ENCODE measurements at places on chromosomes 5 and 9. TPM values are rescaled to one million over a fixed set of nuclear protein-coding genes. Genes with fewer than 3 reads are reported as not detected.
A peak's percentile ranks its signal among the peaks of the same experiment; 100 is the strongest.

The NUDCD2 gene
- 58.6 TPM for total RNA-seq

The PCDHB4 gene
- 0.26 TPM for total RNA-seq

- no peak overlapping the region for H3K27ac ChIP-seq
- no peaks in the 10 kb centered on the region for H3K27me3 ChIP-seq
- H3K4me3 ChIP-seq: no peak overlapping the region
- H3K36me3 ChIP-seq: peaks cover 2% of the 10 kb centered on the region
These were observed 43.4 kb upstream of the KIAA1958 start for GRCh38 chr9:112443200-112443599.

- no peaks in the 10 kb centered on the region for H3K27me3 ChIP-seq
- H3K27ac ChIP-seq: peak overlapping the region; percentile 82
- no peak for DNase-seq
- H3K36me3 ChIP-seq: peaks cover 4% of the 10 kb centered on the region
These were observed 644 bp downstream of the TSC1 start for GRCh38 chr9:132943651-132944293.

- peak overlapping the region; percentile 69 for H3K27ac ChIP-seq
- H3K36me3 ChIP-seq: no peaks in the 10 kb centered on the region
- no peaks in the 10 kb centered on the region for H3K27me3 ChIP-seq
These were observed 1075.9 kb downstream of the NR2F1-AS1 start for GRCh38 chr5:92505145-92505544.

GRCh38 chr5:10469253-10470050 lies 27.8 kb downstream of the ROPN1L start:
- no peaks in the 10 kb centered on the region for H3K27me3 ChIP-seq
- DNase-seq: no peak
- H3K36me3 ChIP-seq: no peaks in the 10 kb centered on the region
- H3K27ac ChIP-seq: no peak overlapping the region
- peaks cover 13% of the 10 kb centered on the region for H3K4me1 ChIP-seq
- no peak overlapping the region for H3K4me3 ChIP-seq

GRCh38 chr9:104850786-104851545 lies 77.0 kb downstream of the ABCA1 start:
- H3K27ac ChIP-seq: no peak overlapping the region
- H3K27me3 ChIP-seq: no peaks in the 10 kb centered on the region
- DNase-seq: no peak
- no peaks in the 10 kb centered on the region for H3K36me3 ChIP-seq

- H3K36me3 ChIP-seq: no peaks in the 10 kb centered on the region
- H3K27ac ChIP-seq: no peak overlapping the region
- H3K4me3 ChIP-seq: peak overlapping the region; percentile 3
- peaks cover 4% of the 10 kb centered on the region for H3K27me3 ChIP-seq
These were observed 38.8 kb downstream of the CARTPT start for GRCh38 chr5:71757590-71758543.

- no peak overlapping the region for H3K4me3 ChIP-seq
- H3K36me3 ChIP-seq: no peaks in the 10 kb centered on the region
- no peak overlapping the region for H3K27ac ChIP-seq
- no peak for DNase-seq
These were observed 483.0 kb downstream of the EBF1 start for GRCh38 chr5:158616707-158617106.

The MPDZ gene
- 16.6 TPM for total RNA-seq

DNA sequence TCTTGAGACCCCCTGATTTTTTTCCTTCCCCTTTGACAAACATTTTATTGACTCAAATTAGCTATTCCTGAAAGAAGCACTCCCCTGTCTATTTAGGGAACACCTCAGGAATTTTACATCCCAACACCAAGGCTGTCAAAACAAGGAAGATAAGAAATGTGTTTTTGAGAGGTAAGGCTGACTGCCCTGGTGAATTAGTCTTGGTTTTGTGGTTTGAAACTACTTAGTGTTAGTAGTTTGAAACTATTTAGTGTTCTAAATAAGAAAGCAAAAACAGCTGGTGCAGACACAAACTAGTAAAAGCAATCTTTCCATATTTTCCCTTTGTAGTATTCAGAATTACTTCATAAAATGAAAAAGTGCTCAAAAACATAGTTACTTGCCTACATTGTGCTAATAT lies 120.7 kb downstream of the PCSK1 start:
- no peaks in the 10 kb centered on the region for H3K4me1 ChIP-seq
- H3K36me3 ChIP-seq: no peaks in the 10 kb centered on the region
- H3K27ac ChIP-seq: no peak overlapping the region
- no peaks in the 10 kb centered on the region for H3K27me3 ChIP-seq
- DNase-seq: no peak
- H3K4me3 ChIP-seq: no peak overlapping the region

DNA sequence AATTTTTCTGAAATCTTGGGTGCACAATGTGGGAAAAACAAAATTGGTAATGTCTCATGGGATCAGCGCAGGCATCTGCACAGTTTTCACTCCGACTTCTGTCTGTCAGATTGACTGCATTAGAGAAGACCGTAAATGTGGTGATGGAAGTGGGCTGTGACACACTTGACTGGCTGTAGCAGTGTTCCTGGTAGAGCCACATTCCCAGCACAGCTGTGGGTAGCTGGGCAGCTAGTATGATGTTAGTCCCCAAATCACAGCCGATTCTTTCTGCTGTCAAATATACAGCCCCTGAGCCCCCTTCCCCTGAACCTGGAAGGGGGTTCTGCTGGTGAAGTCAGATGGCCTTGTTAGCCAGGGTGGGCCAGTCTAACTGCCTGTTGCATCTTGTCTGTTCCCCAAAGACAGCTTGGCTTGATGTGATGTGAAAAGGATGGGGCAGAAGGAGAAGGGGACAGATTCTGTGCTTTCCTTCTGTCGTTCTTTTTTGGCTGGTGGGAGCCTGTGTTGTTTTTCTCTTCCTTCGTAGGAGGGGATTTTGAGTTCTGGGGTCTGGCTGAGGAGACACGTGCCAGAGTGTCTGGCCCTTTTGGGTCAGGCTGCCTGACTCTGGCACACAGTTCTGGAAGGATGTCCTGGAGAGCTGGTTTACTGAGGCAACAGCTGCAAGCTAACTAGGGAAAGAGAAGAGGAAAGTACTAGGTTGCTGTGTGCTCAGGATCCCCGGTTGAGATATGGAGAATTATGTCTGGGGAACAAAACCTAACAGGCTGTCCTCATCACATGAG lies 66.4 kb upstream of the SPRY4 start:
- DNase-seq: no peak
- no peaks in the 10 kb centered on the region for H3K27me3 ChIP-seq
- no peak overlapping the region for H3K4me3 ChIP-seq
- H3K27ac ChIP-seq: no peak overlapping the region
- H3K4me1 ChIP-seq: peaks cover 12% of the 10 kb centered on the region

DNA sequence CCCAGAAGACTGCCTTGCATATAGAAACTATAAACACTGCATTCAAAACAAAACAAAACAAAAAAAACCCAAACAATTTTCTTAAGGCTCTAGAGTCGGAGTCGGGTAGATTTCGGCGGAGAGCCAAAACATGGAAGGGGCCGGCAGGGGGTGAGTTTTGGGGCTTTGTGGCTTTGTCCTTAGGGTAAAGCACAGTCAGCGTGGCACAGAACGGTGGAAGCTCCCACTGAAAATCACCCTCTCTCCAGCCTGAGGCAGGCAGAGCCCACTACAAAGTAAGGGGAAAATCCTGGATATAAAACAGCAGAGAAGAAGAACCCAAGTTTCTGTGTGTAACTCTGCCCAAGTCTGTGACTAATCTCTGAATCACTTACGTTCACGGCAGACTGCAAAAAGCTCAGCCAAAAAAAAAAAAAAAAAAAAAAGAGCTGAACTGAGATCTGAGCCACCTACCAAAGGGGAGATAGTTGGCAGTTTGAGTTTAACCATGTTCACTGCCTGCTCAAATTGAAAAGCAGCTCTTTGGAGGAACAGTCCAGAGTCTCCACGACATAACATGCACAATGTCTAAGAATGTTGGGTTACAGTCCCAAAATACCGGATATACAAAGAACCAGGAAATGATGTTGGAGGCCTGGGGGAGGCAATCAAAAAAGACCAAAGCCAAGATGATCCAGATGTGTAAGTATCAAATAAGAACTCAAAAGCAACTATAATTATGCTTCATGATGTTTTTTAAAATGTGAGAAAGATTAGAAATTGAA lies 26.6 kb upstream of the OR2K2 start:
- peaks cover 3% of the 10 kb centered on the region for H3K4me1 ChIP-seq
- H3K36me3 ChIP-seq: 0 out of 2 replicates have a peak, but pooled peaks cover 2% of the 10 kb centered on the region
- DNase-seq: peak; percentile 52
- H3K27ac ChIP-seq: peak overlapping the region; percentile 44
- H3K4me3 ChIP-seq: no peak overlapping the region
- no peaks in the 10 kb centered on the region for H3K27me3 ChIP-seq

The SPINK1 gene
- 3.0 TPM for total RNA-seq

GRCh38 chr5:1634337-1634661 lies 110.5 kb upstream of the LPCAT1 start:
- H3K36me3 ChIP-seq: no peaks in the 10 kb centered on the region
- H3K27ac ChIP-seq: peak overlapping the region; percentile 84
- no peak for DNase-seq
- peak overlapping the region; percentile 63 for H3K4me3 ChIP-seq
- no peaks in the 10 kb centered on the region for H3K27me3 ChIP-seq

The EFNA5 gene
- 30.5 TPM for total RNA-seq

DNA sequence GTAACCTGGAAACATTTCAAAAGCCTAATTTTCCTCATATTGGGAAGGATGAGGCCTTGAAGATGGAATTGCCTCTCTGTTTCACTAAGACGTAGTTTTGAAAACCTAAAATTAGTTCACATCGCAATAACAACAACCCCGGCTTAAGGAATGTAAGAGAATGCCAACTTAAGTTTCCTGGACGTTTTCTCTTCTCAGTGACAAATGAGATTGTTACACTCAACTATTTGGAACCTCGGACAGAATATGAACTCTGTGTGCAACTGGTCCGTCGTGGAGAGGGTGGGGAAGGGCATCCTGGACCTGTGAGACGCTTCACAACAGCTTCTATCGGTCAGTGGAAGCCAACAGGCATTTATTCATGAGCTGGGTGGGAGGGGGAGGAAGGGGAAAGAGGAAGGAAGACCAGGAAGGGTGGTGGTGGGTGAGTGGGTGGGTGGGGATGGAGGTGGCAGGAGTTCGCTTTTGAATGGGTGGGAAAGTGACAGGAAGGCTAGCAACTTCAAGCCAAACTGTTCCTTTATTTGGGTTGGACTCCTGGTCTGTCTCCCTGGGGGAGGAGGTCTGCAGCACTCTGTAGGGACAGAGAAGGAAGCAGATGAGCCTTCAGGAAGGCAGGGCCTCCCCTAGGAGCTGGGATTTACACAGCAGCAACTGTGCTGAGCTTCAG lies 83.4 kb downstream of the TEK start:
- no peak overlapping the region for H3K27ac ChIP-seq
- H3K36me3 ChIP-seq: no peaks in the 10 kb centered on the region
- H3K27me3 ChIP-seq: no peaks in the 10 kb centered on the region
- H3K4me1 ChIP-seq: no peaks in the 10 kb centered on the region

The GSN gene
- 278 TPM for total RNA-seq

The MAMDC4 gene
- total RNA-seq: 6.3 TPM
